ENCODE measurements at places on chromosomes 3 and 15.

DNA sequence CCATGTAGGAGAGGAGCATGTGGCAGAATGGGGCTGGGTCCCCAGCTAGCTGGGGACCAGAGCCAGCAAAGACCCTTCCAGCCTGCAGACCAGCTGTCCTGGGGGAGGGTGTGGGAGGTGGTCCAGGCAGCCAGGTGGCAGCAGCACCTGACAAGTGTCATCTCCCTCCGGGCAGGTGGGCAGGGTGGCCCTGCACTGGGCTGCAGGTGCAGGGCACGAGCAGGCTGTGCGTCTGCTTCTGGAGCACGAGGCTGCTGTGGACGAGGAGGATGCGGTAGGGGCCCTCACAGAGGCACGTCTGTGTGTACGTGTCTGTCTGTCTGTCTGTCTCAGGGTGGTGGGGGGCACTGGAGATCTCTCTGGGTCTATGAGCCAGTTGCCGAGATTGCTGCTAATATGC is 5.5 kb downstream of the ANKDD1A start:
- DNase-seq = no peak

DNA sequence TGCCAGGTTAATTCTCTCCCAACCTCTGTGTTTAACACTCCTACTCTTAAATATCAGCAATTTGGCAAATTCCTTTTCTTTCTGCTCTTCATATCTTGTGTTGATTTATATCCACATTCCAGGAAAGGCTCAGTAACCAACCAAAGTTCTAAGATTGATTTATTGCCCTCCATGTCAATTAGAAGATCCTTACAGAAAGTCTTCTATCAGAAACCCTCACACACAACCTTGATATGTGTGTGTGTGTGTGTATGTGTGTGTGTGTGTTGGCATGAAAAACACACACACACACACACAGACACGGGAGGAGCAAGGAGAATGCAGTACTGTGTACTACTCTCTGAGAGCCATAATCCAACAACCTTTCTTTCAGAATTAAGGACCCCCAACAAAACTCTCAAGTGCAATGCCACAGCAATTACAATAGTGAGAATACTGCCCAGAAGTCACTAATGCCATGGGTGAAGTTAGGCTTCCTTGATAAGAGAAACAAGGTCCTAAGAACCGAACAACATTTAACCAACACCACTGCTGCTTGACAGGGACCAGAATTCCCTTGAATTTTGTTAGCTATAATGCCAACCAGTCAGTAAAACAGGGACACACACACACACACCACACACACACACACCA is 1.1 kb downstream of the LSAMP start:
- no peak for DNase-seq

DNA sequence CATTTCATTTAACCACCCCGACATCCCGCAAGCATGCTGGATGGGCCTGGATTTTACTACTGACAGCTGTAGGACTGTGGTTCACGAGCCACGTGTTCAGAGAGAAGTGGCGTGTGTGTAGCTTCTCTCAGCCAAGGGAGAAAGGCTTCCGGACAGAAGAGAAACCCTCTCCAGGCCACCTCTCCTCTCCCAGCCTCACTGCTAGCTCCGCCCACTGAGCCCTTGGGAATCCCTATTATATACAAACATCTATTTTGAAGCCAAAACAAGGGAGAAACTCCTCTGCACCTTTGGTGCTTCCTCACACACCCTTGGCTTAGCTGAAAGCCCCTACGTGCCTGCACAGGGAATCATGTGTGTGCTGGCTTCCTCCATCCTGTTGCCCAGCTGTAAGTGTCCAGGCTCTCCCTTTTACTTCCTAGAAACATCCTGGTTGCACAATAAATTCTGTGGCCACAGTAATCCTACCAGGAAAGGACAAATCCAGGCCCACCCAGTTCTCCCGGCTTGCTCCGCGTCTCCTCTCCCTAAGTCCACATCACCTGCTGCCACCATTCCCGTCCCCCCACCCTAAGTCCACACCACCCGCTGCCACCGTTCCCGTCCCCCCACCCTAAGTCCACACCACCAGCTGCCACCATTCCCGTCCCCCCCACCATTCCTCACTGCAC is 30.5 kb downstream of the PCSK6 start:
- no peak for DNase-seq

DNA sequence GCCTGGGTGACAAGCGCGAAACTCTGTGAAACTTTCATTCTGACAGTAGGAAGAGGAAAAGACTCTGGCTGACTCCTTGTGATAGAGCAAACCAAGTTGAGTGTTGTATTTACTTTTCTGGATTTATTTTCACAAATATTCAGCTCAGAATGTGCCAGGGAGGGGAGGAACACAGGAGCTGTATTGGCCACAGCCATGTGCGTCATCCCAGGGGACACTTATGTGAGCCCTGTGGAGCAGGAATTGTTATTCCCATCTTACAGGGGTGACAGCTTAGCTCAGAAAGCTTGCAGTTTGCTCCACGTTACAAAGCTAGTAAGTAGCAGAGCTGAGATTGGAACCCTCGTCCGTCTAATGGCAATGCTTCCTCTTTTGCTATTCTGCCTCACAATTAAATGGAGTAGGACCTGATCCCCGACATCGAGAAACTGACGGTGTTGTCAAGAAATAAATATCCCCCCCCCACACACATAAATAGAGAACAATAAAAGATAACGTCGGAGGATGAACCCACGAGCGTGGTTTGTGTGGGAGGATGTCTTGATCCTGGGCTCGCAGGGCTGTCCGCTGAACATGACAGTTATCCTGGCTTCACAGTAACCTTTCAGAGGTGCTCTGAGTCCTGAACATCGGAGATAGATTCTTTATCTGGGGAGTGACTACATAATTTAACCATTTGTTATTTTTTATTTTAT is 151.6 kb upstream of the CTDSPL start:
- no peak for DNase-seq

DNA sequence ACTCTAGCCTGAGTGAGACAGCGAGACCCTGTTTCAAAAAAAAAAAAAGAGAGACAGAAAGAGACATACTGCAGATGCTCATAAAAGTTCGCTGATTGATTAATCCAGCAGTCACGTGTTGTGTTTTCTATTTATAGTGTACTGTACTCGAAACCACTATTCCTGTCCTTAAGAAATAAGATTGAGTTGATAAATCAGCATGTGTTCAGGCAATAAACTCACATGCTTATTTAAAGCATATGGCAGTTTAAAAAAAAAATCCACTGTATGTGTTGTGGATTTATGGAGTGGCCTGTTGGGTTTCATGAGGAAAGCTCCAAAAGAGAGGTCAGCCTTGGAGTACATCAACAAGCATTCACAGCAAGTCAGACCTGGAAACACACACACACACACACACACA is 17.7 kb downstream of the RPL22L1 start:
- DNase-seq = no peak

- DNase-seq = no peak
Observed at GRCh38 chr15:35320158-35320780, 225.7 kb downstream of the DPH6 start.

DNA sequence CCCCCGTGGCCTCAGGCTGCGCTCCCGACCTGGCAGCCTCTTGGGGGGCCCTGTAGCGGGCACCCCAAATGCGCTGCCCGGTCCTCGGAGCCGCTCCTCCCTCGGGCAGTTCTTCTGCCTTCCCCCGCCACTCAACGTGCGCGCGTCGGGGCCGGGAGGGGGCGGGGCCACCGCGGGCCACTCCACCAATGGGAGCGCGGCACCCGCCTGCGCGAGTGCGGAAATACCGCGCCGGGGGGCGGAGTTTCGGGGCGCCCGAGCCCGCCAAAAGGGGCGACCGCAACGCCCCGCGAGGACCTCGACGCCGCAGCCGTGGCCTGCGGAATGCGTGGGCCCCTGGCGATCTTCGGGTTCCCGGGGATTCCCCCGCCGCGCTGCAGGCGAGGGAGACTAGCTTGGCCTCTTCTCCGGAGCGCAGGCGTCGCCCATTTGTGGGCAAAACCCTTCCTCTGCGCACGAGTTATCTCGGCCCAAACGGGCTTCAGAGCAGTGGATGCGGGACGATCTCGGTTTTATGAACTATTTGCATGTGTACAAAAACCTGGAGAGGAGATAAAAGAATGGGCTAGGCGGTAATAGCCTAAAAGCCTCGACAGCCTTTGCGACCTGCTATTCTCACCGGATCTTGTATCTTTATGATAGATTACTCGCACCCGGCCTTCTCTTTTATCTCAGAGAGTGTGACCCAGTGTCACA is at the start of gene TASOR:
TASOR (minus strand) TSS at position 144 of the 696 bp plus-strand sequence. CDS start 259 bp downstream, outside the sequence.
- DNase-seq = peak; percentile 79

DNA sequence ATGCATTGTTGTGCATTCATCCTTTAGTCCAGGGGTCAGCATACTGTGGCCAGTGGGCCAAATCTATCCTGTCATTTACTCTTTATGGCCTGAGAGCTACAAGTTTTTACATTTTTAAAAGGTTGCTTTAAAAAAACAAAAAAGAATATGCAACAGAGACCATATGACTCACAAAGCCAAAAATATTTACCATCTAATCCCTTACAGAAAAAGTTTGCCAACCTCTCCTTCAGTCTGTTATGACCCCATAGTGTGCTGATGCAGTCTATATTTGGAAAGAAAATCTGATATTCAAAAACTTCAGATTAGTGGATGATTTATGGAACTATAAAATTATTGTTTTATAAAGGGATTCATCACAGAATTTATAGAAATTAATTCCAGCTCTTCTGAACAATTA is 237.5 kb upstream of the IL12A start:
- peak; percentile 73 for DNase-seq

DNA sequence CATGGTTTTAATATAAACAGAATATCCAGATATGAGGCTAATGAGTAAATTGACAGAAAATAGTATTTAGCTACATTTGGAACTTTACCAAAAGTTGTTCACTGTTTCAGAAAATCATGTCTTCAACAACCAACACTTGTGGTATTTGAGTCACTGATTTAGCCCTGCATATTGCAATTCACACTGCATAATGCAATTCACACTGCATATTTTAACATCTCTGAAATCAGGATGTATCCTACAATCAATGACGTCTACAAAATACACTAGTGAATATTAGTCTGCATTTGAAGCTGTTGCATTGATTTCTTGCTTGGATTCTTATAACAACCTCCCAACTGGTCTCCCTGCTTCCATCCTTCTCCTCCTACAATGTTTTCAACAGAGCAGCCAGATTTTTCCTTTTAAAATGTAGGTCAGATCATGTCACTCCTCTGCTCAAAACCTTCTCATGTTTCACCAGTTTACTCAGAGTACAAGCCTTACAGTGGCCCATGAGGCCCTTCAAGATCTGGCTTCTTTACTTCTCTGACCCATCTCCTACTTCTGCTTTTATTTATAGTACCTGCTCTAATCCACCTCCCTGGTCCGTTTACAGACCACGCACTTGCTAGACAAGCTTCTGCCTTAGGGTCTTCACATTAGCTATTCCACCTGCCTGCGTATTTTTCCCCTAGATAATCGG is 11.4 kb upstream of the RAB11A start:
- no peak for DNase-seq

GRCh38 chr3:52535411-52536111 is 844 bp upstream of the UQCC5 start:
- no peak for DNase-seq

GRCh38 chr3:38507120-38507519 is 11.0 kb downstream of the EXOG start:
- no peak for DNase-seq

- no peak for DNase-seq
Observed at GRCh38 chr15:57158997-57159668, 217.2 kb upstream of the CGNL1 start.

DNA sequence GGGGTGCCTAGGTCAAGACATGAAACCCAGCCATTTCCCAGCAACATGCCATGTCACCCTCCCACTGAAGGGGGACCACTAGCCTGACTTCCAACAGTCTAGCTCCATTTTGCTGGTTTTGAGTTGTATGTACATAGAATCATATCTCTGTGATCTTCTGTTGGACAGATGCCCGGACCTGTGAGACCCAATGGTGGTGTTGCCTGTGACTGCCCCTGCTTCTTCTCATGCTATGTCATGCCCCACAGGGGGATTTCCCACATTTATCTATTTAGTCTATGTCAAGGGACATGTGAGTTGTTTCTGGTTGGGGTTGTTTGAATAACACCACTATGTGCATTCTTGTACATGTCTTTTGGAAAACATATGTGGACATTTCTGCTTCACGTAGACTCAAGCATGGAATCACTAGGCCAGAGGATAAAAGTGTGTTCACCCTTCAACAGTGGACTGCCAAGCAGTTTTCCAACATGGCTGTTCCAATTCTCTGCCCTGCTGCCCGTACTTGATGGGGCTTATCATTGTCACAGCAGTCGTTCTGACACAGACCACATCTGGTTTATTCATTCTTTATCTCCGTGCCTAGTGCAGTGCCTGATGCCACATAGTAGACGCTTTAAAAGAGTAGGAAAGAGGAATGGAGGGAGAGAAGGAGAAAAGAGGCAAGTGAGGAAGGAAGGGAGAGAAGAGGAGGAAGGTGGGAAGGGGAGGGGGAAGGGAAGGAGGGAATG is 114.4 kb downstream of the TPRA1 start:
- DNase-seq = no peak

DNA sequence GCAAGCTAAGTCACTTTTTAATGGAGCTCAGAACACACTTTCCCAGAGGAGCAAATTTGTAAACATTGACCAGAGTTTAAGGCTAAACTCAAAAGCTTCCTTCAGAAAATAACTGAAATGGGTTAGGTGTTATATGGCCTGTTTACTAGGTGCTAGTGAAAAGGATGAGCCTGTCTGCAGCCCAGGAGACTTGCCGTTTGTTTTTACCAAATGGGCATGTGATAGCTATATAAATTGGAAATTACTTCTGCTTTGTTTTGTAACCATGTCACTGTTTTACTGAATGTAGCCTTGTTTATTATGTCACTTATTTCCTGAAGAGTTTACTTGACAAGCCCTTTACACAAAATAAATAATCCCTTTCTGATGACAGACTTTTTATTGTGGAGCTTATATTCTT is 109.4 kb upstream of the THSD4 start:
- DNase-seq = no peak

GRCh38 chr15:48411971-48412591 is 80.9 kb downstream of the DUT start:
- DNase-seq = peak; percentile 99

- peak; percentile 39 for DNase-seq
Observed at GRCh38 chr3:72265256-72266015, 480.5 kb upstream of the PROK2 start.

DNA sequence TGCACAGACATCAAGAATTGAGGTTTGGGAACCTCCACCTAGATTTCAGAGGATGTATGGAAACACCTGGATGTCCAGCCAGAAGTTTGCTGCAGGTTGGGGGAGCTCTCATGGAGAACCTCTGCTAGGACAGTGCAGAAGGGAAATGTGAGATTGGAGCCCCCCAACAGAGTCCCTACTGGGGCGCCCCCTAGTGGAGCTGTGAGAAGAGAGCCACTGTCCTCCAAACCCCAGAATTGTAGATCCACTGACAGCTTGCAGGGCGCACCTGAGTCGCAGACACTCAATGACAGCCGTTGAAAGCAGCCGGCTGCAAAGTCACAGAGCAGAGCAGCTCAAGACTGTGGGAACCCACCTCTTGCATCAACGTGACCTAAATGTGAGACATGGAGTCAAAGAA is 34.6 kb upstream of the EPHA6 start:
- no peak for DNase-seq

All from fibroblast of skin of back (primary cell).